Adrenal gland (tissue), 19 donors: ENCODE measurements at places on chromosomes 5 and 9. TPM values are rescaled to one million over a fixed set of nuclear protein-coding genes. Genes with fewer than 3 reads are reported as not detected.

- no peak for DNase-seq
These were observed 125.3 kb downstream of the DPYSL3 start for GRCh38 chr5:147384346-147385193.

DNA sequence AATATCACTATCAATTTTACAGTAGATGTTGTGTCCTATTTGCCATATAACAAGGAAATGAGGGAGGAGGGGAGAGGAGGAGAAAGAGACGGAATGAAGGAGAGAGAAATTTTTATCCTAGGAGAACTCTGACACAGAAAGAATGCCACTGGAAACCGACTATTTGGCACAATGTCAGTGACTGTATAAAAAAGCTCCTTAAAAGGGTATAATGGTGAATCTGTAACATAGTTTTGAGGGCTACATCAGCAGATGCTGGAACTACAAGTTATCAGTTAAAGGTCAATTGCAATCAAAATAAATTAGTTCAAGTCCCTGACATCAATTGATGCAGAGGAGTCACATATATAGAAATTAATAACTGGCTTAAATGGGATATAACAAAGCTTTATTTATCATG, 5.7 kb downstream of the EDIL3 start:
- DNase-seq = no peak

DNA sequence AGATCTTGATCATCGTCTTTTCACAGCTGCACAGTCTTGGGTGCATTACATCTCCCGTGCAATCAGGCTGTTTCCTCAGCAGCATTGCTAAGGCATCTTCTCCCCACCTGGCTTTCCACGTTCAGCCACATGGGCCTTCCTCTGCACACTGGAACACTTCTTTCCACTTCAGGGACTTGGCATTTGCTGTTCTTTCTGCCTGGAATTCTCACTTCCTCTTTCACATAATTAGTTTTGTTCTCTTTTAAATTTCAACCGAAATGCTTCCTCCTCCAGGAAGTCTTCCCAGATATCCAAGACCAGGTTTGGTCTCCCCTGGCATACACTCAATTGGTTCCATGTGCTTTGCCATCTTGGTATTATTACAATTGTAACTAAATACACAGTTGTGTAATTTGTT, 43.8 kb downstream of the WHRN start:
- DNase-seq = no peak

GRCh38 chr9:33273266-33273971, 8.6 kb downstream of the CHMP5 start:
- DNase-seq = no peak

- no peak for DNase-seq
These were observed 53.9 kb downstream of the SEMA6A start for GRCh38 chr5:116520771-116521170.

DNA sequence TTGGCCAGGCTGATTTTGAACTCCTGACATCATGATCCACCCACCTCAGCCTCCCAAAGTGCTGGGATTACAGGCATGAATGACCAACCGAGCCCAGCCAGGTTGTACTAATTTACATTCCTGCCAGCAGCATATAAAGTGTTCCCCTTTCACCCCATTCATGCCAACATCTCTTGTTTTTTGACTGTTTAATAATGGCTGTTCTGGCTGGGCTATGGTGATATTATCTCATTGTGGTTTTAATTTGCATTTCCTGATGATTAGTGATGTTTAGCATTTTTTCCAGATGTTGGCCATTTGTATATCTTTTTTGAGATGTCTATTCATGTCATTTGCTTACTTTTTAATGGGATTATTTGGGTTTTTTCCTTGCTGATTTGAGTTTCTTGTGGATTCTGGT, 87.3 kb downstream of the INVS start:
- DNase-seq = no peak

DNA sequence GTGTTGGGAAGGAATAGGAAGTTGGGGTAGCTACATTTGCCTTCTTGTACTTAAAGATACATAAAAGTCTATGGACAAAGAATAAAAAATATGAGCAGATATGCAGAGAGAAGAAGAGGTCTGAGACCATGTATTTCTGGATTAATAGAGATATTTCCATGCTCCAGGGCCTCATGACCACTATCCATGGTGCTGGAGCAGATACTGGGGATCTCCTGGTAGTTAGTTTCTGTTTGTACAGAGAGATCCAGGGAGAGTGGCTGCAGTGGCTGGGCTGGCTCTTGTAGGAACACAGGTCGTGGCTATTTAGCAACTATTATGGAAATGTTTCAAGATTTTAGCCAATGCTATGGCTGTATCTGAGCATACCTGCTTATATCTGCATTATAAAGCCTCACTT, 184.2 kb upstream of the TMEM161B start:
- DNase-seq = no peak

DNA sequence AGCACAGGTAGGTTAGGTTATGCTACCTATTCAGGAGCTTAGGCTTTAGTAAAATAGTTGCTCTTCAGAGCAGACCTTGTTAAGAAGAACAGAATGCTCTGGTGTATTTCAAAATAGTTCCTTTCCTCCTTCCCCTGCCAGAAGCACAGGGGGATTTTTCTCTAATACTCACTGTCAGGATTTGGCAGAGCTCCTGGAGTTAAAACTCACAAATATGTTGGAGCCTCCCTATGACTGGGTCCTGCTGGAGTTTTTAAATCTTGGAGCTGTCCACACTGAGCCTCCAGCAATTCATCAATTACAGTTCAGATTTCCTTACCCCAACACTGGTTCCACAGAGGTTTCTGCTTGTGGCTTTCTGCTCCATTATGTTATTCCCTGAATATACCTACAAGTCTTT, 1233.8 kb upstream of the WWC1 start:
- DNase-seq = no peak

DNA sequence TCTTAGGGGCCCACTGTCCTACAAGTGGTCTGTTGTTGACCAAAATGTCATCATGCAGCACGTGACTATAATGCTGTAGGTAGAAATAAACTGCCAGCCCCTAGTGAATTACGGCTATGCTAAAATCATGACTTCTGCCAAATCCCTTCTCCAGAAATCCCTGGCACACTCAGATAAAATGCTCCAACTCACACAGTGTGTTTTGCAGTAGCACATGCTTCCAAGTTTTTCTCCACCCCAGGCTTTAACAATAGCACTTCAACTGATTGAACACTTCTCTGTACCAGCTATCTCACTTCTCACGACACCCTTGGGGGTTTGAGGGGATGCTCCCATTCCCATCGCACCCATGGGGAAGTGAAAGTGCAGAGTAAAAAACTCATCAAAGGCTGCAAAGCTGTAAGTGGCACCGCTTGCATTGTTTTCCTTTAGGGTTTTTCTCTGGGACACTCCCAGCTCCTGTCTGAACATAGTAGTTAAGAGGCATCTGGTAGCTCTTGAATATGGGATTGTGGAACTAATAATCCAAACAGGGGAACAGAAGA, 151.0 kb upstream of the SLC24A2 start:
- DNase-seq = no peak

DNA sequence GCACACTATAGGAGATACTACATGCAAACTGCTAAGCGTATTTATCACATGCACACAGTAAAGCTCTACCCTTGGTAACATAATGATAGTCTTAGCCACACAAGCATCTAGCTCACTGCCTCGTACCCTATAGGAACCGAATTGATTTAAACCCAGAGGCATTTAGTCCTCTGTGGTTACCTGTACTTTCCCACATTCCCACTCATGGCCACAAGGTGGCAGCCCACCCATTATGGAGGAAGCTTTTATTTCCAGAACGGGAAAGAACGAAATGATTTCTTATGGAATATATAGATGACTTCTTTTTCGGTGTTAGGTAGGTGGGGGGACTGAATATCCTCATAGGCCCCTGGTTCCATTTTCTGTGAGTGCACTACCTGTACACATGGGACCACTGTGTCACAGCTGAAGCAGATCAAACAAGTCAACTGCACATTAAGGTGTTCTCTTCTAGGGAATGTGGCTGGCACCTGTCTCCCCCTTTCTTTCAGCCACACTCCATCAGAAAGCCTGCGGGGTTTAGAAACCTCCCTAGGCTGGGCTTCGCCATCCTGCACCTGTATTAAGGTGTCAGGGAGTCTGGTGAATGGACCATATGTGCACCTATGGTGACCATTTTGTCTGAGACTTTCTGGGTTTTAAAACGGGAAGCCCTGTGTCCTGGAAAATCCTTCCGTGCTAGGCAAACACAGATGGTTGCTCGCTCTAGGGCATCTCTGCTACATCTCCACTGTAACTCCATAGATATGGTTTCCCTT, 313.2 kb downstream of the SLIT3 start:
- peak; percentile 87 for DNase-seq

DNA sequence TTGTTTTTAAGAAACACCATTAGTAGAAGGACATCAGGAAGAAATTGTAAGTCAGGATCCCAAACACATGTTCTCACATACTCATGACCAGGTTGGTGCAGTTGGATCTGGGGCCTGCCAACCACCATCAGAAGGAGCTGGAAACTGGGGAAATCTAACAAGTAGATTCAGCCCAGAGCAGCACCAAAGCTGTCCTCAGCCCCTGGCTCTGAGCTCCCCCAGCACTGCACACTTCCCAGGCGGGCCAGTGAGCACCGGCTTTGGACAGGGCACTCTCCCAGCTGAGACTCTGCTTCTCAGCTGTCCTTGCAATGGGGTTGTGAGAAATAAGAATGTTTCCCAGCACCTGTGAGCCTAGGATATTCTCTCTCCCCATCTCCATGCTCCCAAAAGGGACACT, 162.5 kb downstream of the PAX5 start:
- DNase-seq = no peak

GRCh38 chr5:40381676-40382363, 297.9 kb upstream of the PTGER4 start:
- DNase-seq = no peak

DNA sequence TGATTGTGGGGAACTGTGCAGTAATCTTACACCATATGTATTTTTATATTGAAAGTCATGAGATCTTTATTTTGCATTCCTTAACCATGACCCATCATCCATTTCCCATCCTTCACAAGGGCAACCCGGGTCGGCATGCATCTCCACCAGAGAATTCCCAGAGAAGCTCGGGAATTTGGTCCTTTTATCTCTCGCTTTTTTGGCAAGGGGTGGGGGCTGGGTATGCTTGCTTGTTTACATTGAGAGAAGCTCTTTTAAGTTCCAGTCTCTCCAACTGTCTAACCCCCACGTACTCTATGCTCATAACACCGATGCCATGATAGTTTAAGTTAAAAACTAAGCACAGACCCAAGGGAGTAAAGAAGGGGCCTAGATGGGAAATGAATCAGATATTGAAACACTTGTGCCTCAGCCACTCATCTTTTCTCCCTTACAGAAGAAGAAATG, 109.9 kb upstream of the NFIB start:
- no peak for DNase-seq

GRCh38 chr5:160685219-160685618, 166.8 kb downstream of the ATP10B start:
- DNase-seq = no peak

- DNase-seq = no peak
These were observed 137.6 kb downstream of the TRPM3 start for GRCh38 chr9:70983723-70984295.

DNA sequence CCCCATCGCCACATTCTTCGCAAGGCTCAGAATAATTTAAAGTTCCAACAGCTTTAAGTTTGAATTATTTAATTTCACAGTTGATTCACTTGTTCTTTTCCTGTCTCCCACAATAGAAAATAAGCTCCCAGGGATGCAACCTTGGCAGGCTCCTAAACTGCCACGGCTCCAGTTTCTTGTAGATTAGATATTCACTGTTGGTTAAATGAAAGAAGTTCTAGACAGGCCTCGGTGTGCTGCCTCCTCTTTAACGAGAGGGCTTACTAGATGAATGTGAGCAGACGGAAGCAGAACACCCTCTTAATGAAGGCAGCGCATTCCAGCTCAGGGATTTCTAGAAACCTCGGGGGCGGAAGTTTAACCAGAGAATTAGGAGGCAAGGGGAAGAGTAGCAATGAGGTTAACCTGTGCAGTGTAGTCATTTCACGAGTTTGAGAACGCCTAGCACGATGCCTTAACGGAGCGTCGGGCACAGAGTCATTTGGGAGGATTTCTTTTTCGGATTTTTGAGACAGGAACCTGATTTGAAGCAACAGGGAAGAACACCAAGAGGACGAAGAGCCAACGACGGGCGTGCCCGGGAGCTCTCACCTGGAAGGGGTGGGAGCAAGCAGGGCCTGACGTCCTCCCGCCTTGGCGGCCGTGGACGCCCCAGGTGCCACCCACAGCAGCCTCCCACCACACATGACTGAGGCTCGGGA, 637 bp upstream of the SMC5 start:
- DNase-seq = peak; percentile 32

DNA sequence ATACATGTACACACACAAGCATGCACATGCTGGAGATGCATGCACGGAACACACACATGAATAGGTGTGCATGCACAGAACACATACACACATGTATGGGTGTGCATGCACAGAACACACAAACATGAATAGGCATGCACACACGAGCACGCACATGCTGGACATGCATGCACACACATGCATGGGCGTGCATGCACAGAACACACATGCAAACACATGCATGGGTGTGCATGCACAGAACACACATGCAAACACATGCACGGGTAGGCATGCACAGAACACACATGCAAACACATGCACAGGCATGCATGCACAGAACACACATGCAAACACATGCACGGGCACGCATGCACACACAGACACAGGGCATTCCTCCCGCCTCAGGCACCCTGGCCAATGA, 382.3 kb downstream of the IRX2 start:
- no peak for DNase-seq

DNA sequence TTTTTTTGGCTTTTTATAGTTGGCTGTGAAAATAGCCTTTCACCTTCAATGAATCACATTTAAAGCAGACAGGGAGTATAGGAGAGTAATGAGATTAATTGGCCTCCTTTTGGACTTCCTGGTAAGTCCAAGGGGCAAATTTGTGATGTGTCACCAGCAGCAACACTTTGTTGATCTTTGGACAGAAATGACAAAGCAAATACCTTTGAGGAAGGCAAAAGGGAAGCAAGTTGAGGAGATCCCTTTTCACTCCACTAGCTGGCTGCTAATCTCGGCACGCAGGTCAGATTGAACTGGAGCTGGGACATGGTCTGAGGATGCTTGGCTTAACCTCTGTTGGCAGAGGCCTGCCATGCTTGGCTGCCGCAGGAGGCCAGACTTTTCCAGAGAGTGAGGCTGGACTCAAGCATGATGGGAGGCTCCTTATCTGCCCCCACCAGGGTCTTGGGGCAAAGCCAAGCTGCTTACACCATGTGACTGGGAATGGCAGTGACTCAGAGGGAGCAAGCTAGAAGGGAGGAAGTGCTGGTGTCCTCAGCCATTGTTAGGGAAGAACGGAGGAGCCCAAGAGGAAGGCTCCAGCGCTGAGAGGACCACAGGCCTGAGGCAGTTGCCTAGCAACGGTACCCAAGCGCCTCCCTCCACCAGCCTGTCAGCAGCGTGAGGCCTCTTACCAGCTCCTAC, 174.5 kb upstream of the MAP1B start:
- peak; percentile 66 for DNase-seq

SYK gene
- total RNA-seq = 20.5 TPM

SLC34A1 gene
- not detected for total RNA-seq

ITK gene
- 1.7 TPM for total RNA-seq

PCDHB9 gene
- total RNA-seq = 0.30 TPM

SOX30 gene
- total RNA-seq = 0.72 TPM

ZNF454 gene
- 1.1 TPM for total RNA-seq

TMOD1 gene
- total RNA-seq = 59.3 TPM

JAKMIP2 gene
- 0.87 TPM for total RNA-seq
